ENCODE measurements at places on chromosomes 12 and 14.

DNA sequence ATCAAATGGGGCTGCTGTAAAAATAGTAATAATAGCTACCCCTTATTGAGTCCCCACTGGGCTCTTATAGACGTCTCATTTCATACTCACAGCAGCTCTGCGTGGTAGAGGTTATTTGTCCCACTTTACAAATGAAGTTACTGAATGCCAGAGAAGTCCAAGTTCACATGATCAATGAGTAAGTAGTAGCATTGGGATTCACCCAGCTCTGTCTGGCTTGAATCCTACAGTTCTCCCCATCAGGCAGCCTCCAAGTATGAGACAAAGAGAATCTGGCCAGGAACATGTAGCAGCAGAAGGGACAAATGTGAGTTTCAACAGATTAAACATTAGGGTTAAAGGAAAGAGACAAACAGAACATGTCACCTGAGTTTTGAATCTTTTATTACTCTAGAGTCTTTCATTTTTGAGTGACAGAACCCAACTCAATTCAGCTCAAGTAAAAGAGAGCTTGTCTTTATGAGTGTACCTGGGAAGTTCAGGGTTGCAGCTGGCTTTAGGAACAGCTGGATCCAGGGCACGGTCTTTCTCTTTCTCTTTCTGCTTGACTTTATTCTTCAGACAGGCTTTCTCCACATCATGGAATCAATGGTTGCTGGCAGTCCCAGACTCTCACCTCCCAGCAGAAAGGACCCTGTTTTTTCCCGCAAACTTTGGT lies 64.1 kb upstream of the JDP2 start:
- DNase-seq = no peak

GRCh38 chr14:54168489-54168888 lies 211.9 kb upstream of the BMP4 start:
- no peak for DNase-seq

DNA sequence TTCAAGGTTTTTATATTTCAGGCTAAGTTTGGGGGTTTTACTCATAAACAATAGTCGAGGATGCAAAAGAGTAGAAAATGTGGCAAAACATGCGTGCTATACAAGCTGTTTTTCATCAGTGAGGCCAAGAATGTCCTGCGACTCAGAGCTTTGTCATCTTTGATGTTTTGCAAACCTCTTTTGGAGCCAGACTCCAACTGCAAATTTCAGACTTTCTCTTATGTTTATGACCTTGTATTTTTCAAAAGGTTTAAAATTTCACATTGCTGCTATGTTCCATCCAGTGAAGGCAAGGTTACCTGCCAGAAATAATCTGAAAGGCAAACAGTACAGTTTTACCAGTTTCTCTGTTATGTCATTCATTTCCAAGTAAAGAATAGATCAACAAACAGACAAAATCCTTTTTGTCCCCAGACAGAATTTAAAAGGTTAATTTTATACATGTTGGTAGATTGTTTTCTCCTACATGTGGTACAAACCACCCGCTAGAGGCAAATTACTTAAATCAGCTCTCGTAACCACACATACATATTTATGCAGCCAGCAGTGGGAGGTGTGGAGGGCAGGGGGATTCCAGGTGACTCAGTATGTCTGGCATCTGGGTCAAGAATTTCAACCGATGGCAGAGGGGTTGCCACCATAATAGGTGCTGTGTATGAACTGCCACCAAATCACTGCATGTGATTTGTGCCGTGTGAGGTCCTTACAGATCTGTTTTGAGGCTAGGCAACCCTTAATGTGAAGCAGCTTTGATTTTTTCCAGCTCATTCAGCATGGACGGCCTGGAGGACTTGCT lies 119.8 kb upstream of the CPM start:
- DNase-seq = peak; percentile 66

DNA sequence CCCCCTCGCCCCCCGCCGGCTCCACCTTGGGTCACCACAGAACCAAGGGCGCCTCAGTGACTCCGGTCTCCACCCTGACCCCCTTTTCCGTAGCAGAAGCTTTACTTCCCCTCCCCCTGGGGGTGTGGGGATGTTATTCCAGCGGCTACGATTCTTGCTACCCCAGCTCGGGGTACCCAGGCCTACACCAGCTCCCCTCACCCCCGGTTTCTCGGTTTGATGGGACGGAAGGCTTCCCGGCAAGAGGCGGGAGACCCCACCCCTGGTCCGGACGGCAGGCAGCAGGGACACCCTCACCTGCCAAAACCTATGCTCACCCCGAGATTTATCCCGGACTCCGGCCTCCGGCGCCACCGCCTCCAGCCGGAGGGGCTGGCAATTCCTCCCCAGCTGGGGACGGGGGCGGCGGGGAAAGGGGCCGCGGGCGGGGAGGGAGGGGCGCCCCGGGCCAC lies 619 bp downstream of the RAB15 start:
- no peak for DNase-seq

GRCh38 chr14:58488550-58488949 lies 61.0 kb downstream of the KIAA0586 start:
- no peak for DNase-seq

- DNase-seq = no peak
Observed at GRCh38 chr12:72522411-72522810, 250.2 kb downstream of the TRHDE start.

- DNase-seq = peak; percentile 53
Observed at GRCh38 chr12:122517877-122518276, 8.9 kb downstream of the RSRC2 start.

DNA sequence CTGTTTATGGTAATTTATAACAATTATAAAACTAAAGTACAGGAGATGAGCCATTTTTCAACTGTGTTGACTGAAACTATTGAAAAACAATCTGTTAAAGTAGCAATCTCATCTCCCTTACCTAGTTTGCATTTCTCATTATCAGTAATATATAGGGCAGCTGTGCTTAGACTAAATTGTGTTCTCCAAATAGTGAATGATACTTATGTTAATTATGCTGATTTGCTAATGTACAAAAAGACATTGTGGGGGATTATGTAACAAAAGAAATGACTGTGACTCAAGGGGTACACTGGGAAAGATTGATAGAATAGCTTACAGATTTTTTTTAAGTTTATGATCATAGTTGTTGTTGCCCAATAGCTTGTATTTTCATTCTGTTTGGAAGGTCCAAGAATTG lies 207.7 kb downstream of the FUT8 start:
- no peak for DNase-seq

GRCh38 chr14:92037989-92038388 lies 1.9 kb downstream of the TRIP11 start:
- DNase-seq = no peak

- DNase-seq = no peak
Observed at GRCh38 chr12:12441843-12442461, 85.1 kb downstream of the BORCS5 start.

- DNase-seq = peak; percentile 39
Observed at GRCh38 chr14:21846227-21846885, 172.7 kb upstream of the OR4E1 start.

DNA sequence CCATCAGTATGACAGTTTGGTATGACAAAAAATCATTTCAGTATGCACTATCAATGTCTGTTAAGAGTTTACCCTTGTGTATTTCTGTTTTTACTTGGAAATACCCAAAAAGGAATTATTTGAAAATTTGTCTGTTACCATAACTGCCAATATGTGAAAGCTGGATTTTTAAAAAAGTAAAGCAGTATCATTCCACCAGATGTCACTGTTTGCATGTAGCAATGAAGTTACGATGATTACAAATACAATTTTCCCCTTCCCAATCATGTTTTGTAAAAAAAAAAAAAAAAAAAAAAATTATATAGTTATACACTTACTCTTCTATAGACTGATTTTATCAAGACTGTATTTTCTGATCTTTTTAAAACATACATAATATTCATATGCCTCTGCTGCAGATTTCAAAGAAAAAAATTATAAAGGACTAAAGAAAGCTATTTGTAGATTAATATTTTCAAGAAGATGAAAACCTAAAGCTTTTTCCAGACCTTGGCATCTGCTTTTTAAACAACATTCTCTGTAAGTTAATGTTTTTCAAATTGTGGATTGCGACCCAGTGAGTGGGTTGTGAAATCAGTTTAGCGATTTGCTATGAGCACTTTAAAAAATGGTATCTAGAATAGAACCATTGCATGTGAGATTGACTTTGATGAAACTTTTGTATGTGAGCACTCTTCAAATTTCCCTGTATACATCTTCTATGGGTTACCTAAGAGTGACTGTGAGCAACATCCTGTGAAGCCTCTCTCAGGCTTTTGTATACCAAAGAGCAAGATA lies 114.2 kb downstream of the TTC6 start:
- DNase-seq = no peak

- DNase-seq = no peak
Observed at GRCh38 chr12:45138609-45139008, 77.3 kb upstream of the ANO6 start.

GRCh38 chr14:81480741-81481140 lies 52.9 kb downstream of the SEL1L start:
- no peak for DNase-seq

DNA sequence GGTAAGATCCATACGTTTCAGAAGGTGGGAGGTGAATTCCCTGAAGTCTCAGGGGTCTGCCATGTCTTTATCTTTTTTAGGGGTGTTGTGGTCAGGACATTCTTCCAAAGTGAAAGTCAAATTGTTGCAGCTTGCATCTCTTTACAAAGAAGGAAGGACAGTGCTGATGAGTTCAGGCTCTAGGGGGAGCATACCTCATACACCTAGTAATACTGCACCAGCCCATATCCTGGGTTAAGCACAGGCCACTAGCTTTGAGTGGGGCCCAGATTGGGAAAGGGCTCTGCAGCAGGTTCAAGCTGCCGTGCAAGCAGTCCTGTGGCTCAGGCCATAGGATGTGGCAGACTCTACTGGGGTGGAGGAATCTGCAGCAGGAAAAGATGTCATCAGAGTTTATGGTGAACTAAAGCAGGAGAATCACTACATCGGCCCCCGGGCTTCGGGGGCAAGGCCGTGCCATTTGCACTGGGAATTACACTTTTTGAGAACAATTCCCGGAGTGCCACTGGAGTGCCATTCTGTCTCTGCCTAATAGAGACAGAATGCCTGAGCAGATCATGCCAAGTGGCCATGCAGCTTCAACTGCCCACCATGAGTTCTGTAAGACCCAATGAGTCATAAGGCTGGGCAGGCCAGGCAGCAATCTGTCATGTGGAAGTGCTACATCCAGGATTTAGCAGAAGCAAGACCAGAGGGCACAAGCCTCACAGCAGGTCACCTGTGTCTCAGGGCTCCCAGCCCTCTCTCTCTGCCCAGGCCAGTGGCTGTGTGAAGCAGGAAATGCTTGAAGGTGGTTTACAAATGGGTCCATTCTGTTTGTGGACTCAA lies 32.3 kb downstream of the DIO3 start:
- no peak for DNase-seq

DNA sequence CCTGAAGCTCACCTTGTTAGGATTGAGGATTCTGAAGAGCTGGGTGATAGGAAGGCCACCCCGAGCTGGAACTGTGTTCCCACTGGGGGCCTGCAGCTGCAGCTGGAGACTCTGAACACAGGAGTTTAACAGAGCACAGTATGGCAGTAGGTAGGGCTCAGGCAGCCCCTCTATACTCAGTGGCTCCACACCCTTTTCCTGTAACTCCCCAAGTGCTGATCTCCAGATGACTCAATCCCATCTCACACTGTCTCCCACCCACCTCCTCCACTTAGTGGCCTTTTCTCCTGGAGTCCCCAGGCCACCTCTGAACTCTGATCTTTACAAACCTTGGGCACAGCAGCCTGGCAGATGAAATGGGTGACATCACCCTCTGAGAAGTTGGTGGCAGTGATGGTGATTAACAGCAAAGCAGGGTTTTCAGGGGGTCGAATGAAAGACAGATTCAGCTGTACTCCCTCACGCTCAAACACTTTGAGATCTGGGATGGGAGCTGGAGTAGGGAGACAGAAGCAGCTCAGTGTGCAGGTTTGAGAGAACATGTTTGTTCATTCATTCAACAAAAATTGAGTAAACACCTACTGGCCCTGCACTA lies 4.0 kb downstream of the THTPA start:
- DNase-seq = no peak

GRCh38 chr14:23085458-23085857 lies 9.5 kb downstream of the ACIN1 start:
- DNase-seq = no peak

- DNase-seq = no peak
Observed at GRCh38 chr12:114189266-114189665, 216.7 kb downstream of the TBX5 start.

DNA sequence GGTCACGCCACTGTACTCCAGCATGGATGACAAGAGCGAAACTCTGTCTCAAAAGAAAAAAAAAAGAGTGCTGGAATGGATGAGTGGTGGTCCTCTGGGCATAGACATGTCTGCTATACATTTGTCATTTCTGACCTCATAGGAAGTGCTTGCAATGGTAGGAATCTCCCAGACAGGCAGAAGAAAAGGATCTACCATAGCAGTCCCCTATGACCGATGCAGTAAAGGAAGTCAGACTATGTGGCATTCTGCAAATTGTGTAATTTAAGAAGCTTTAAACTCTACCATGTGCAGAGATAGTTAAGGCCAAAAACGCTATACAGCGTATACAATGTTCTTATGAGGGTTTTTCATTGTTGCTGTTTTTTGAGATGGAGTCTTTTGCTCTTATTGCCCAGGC lies 24.7 kb upstream of the RAP1B start:
- no peak for DNase-seq

GRCh38 chr12:13039328-13039956 lies 4.7 kb upstream of the FAM234B start:
- DNase-seq = no peak

DNA sequence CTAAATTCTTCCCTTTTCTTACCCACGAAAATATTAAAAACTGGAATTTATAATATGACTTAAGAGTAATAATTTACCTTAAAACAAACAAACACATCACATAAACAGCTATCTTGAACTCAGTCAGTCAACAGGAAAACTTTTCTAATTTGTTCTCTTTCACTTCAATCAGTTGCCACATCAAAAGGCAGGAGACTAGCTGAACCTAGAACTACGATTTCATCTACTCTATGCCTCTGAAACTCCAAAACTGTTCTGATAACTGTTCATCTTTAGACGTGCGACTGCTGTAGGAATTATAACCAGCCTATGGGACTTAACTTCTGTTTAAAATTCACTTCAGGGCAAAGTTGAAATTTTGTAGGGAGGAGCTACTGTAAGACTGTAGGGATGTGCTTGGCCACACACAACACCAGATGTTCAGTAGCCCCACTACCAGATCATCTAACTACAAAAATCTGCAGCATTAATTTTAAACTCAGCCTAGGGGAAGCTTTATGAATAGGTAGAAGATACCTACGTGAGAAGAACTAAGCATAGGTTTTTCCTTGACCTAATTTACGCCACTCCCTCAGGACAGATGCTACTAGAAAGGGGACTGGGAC lies 7.6 kb upstream of the RAD51AP1 start:
- DNase-seq = no peak

- no peak for DNase-seq
Observed at GRCh38 chr12:52727037-52727436, 23.7 kb upstream of the KRT77 start.

All from A549 (cell line).